ENCODE measurements at places on chromosomes 3 and 15. TPM values are rescaled to one million over a fixed set of nuclear protein-coding genes. Genes with fewer than 3 reads are reported as not detected.

DNA sequence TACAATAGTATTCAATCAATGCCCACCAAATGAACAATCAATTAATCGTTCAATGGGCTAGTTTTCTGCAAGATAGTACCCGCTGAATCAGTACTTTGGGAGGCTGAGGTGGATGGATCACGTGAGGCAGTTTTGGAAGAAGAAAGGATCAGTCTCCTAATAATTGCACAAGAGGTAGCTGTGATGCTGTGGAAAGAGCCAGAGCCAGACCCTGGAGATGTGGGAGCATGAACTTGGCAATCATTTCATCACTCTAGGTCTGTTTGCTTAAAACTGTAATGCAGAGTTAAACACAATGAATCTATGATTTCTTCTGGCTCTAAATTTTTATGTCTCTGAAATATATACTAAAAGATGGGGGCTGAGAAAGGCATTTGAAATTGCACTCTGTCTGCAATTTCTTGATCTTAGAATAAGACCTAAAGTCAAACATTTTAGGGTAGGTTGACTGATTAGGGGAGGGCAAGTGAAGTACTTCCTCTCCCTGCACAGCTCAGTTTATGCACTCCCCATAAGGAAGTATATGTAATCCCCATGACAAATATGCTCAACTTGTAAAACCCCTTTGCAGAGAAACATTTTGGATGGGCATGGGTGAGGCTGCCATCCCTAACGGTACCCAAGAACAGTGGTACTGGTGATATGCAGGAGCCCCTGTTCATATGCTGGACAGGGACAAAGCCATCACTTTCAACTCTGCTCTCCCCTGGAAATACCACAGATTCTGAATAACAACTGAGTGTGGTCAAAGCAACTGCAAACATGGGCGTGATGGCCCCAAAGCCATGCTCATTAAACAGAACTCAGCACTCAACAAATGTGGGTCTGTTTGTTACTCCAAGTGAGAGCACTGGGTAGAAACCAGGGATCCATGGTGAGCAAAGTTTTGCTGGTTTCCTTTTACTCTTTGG, 28.6 kb upstream of the SPATA12 start:
- DNase-seq: no peak

DNA sequence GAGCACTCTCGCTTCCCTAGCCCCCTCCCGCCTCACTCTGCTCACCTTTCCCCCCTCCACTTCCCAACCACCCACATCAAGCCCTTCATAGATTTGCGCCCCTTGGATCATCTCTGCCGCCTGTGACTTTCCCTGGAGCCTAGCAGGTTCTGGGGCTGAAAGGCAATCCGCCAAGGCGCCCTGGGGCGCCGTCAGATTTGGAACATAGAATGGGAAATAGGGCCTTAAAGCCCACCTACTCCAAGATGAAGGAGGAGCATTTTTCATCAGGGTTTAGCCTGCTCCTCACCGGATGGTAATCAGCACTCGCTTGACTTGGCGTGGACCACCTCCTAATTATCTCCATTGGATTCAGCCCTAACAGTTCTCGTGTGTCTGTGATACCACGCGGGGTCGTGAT, 1.3 kb downstream of the CPNE4 start:
- no peak for DNase-seq

GRCh38 chr15:29889542-29890329, 67.5 kb upstream of the TJP1 start:
- DNase-seq: peak; percentile 51

DNA sequence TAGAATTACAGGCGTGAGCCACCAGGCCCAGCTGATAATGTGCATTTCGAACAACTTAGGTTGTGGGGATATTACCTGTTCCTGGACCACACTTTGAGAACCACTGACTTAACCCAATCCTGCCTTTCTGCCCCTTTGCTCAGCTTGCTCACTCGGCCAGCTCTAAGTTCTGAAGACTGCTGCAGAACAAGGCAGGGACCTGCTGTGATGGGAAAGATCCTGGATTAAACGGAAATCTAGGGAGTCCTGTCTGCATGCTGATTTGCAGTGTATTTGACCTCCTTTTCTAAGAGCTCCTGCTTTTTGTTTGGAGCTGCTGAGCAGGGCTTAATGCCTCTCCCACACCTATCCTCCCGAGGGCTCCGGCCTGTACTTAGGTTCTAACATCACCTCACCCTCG, 2.9 kb downstream of the LTK start:
- DNase-seq: no peak

DNA sequence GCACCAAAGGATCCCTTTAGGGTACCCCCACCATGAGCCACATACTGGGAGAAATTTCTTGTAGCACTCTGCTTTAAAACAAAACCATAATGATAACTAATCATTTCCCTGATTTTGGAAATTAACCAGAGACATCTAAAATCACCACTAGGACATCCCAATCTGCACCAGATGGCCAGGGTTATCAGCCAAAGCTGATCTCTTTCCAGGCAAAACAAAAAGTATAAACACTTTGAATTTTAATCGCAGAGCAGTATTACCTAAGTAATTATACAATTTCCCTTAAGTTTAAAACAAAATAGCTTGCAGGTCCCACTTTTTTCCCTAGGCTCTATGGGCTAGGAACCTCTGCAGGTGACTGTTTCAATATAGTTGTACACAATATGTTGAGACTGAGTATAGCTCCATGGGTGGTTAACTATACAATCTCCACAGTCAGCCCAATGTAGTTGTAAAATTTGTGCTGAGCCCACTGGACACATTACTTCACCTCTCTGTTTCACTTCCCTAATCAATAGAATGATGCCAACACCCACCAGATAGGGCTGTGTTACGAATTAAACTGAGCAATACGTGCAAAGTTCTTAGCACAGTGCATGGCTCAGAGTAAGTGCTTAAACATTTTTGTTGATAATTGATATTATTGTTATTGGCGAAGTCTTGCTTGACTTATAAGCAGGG, 629 bp upstream of the NOX5 start:
- DNase-seq: no peak

DNA sequence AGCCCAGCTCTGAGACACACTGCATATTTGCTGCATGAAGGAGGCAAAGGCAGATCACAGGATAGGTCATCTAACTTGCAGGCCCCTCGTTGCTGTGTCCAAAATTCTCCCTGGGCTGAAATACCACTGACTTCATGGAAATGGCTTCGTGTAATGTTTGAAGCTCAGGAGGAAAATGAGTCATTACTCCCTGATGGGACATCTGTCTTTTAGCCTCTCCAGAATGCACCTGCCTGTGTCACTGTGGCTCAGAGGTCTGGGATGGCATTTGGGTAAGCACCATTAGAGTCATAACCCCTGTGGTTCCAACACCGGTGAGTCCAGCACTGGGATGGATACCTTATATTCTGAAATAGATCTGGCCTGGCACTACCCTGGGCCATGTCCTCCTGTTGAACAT, 51.5 kb downstream of the IL12A start:
- DNase-seq: no peak

DNA sequence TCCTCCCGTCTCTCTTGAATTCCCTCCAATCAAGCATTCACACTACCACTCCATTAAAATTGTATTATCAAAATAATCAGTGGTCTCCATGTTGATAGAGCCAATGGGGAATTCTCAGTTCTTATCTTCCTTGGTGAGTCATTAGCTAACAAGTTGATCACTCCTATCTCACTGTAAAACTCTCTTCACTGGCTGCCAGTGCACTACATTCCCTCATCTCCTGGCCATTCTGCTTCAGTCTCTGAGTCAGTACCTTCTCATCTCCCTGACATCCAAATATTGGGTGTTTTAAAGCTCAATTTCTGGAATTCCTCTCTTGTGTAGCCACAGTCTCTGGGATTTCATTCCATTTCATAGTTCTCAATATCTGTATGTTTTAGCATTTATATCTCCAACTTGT, 175.2 kb downstream of the ALDH1A2 start:
- DNase-seq: no peak

DNA sequence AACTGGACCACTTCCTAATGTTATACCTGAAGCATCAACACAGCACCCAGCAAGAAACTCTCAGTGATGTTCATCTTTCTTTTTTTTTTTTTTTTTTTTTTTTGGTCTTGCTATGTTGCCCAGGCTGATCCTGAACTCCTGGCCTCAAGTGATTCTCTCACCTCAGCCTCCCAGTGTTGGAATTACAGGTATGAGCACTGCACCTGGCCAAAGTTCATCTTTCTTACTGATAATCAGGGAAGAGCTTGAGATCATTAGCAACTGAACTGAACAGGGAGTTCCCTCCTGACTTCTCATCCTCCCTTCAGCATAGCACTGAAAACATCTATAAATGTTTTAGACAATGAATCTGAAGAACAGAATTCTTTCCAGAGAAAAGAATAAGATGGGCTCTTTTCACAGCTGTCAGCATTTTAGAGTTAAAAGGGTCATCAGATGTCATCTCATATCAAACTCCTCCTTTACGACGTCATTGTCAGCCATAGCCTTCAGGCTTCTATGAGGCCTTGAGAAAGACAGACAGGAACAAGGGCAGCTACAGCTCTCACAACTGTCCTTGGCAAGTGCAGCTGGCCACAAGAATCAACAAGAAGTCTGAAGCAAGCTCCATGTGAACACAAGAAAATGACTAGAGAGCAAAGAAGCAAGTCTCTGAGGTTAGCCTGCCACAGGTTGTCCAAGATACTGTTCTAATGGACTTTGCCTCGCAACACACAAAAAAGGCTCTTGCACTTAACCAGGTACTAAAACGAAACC, 33.8 kb downstream of the SCAP start:
- no peak for DNase-seq

DNA sequence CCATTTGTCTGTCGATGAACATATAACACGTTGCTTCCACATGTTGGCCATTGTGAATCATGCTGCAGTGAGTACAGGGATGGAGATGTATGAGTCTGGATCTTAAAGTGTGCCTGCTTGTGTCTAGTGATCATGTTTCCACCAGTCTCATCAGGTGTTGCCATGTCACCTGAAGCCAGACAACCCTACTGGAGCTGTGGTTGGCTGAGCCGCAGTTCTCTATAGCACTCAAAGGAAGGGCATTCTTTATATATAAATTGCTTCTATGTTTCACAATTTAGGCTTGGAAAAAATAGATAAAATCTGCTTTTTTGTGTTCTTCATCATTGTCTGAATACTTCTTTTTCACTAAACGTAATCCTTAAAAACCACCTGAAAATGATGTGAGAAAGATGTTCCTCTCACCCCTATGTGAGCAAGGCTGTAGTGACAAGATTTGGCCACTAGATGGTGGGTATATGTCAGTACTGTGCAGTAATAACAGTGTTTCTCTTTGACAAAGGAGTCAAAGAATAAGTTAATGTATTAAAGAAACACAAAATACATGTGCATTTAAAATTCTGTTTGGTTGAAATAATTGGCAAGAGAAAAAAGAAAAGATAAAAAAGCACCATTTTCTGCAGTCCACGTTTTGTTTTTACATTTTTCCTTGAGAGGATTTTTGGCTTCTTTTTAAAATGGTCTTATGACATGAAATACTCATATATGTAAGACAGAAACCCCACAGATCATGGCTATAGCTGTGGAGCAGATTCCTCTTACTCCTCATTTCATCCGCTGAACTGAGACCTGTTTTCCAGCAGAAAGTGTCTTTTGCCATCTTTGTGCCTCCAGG, 394.5 kb upstream of the DPPA4 start:
- peak; percentile 68 for DNase-seq

DNA sequence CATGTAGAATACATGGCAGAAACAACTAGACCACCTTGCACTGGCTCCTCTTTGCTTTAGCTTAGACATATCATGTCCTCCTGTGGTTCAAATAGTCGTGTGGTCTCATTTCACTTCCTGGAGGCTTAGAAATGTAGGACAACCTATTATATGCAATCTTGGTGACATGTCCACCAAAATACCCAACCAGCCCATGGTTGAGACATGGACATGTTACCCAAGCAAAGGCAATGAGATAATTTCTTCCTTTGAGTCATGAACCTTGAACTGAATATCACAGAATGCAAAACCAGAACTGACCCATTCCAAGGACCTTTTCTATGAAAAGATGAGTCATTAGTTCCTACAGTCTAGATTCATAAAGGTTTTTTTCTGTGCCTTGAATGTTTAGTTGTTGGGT, 309.0 kb upstream of the MDFIC2 start:
- no peak for DNase-seq

GRCh38 chr15:101600035-101600434, 52.1 kb downstream of the TM2D3 start:
- DNase-seq: peak; percentile 31

DNA sequence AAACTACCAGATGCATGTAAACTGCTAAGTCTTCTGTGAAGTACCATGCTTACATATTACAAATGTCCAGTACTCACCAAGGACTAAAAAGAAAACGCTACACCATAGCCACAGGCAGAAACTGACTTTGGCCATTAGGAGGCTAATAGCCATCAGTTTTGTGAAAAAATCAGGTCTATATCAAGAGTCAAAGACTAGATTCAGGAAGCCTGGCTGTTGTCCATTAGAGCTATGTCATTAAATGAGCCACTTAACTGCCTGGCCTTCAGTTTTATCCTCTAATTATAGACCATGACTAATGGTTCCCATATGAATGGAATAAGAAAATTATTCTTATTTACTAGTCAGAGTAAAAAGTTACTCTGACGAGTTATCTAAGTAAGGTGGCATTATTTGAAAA, 144.1 kb downstream of the VPS13C start:
- no peak for DNase-seq

GRCh38 chr3:47299381-47300318, 16.9 kb downstream of the KLHL18 start:
- no peak for DNase-seq

DNA sequence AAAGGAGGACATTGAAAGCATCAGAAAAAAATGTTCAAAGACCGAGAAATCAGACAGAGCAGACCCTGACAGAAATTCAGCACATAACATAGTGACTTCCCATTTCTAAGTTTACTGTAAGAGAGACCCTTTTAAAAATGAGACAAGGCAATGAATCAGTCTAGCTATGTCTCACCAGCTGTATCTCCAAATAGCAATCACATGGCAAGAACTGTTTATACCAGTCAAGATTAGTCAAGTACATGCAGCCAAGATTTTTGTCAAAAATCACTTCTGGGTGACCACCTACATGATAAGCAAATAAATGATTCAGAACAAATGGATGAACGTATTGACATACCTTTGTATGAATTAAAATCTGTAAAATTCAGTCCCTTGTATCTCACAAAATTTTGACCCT, 138.0 kb downstream of the DTWD1 start:
- no peak for DNase-seq

- no peak for DNase-seq
These were observed 82.1 kb downstream of the LRRC28 start for GRCh38 chr15:99333413-99333812.

DNA sequence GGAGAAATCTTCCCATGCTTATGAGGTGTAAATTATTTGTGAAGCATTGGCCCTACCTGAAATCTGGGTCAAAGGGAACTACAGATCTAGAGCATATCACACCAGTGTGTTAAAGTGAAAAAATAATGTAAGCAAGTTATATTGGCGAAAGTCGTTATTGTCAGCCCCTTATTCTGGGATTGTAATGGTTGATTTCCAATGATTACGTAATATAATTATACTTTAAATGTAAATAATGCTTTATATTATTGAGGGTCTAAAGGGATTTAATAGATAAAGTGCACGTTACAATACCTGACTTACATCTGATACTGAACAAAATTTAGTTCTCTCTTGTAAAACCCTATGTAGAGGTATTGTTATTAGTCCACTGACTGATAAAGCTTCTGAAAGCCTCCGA, 101.2 kb downstream of the NEO1 start:
- no peak for DNase-seq

NUTM1 gene
- not detected for total RNA-seq

VGLL3 gene
- total RNA-seq: 16.0 TPM

POLR2M gene
- 35.8 TPM for total RNA-seq

DUSP7 gene
- total RNA-seq: 8.2 TPM

GHRL gene
- not detected for total RNA-seq

ALG1L2 gene
- not detected for total RNA-seq

SPTSSB gene
- total RNA-seq: not detected

KNG1 gene
- not detected for total RNA-seq

PIGB gene
- 16.2 TPM for total RNA-seq

CYP1A2 gene
- not detected for total RNA-seq

TIMMDC1 gene
- 57.7 TPM for total RNA-seq
